ENCODE measurements at places on chromosomes 3 and 15.
A peak's percentile ranks its signal among the peaks of the same experiment; 100 is the strongest.

GRCh38 chr3:148955544-148956346, 35.6 kb upstream of the GYG1 start:
- DNase-seq = no peak

GRCh38 chr3:49666592-49666991, 7.6 kb upstream of the APEH start:
- no peak for DNase-seq

DNA sequence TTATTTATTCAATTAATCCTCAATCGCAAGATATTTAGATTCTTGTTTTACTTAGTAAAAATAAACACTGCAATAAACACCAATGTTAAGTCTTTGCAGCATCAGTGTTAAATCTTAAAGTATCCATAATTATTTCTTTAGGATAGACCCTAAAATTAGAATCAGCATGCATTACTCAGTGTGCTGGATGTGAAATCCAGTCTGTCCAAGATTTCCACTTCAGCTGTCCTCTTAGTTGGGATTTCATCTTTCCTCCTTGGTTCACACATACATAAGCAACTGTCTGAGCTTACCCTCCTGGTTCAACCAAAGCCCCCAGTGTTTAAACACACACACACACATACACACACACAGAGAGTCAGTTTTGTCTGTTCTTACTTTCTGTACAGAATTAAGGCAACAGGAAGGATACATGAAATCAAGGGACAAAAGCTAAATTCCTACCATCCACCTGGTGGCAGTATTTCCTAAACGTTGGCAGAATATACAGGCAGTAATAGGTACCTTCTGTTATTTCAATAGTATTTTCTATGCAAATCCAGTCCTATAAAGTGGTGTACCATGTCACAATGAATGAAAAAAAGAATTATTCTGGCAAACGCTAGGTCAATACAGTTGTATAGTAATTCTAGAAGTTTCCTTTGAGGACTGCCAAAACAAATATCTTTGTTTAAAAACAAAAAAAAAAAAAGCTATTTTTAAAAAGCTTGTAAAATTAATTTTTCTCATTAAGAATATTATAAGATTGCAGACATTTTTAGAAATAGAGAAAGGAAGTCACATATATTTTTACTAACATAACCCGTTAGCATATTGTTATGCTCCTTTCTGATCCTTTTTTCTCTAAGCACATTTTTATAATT, 27.3 kb upstream of the DMXL2 start:
- peak; percentile 4 for DNase-seq

GRCh38 chr3:84600703-84601225, 358.0 kb upstream of the CADM2 start:
- DNase-seq = no peak

DNA sequence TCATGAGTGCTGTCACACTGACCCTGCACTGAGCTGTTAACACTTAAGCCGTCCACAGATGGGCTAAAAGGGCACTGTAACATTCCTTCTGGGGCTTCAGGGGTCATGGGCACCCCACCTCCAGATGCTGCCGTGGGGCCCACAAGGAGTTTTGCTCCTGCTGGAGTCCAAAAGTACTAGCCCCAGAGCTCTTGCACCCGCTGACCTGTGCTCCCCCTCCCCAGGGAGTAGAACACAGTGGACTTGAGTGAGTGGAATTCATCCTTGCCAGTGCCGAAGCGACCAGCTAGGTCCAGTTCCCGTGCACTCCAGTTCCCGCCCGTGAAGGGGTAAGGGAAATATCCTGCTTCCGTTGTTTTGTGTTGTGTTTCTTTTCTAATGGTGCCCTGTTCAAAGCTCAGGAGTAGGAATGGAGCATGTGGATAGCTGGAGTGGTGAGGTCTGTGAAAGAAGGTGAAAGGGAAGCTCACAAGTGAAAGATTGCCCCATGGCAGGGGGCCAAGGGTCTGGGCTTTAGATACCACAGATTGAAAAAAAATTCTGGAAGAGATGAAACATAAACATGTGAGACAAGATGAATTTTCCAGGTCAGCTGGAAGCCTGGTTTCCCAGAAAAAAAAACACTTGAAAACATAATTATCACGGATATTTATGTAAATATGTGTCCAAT, 36.6 kb downstream of the SLCO2A1 start:
- DNase-seq = no peak

DNA sequence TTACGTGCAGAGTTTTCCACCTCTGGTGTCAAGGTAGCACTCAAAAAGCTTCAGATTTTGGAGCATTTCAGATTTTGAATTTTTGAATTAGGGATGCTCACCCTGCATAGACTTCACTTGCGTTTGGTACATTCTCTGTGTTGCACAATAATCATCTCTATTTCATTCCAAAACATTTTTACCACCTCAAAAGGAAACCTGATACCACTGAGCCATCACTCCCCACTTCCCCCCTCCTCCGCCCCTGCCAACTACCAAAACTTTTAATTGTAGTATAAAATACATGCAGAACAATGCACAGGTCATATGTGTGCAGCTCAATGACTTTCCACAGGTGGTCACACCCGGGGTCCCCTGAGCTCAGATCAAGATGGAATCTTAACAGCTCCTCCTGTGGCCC, 208.8 kb downstream of the SV2B start:
- DNase-seq = no peak

- no peak for DNase-seq
Observed at GRCh38 chr3:194638991-194639605, 5.9 kb upstream of the TMEM44 start.
